OCI-LY7 (cell line): ENCODE measurements at places on chromosomes 3 and 15.

- no peak for DNase-seq
These were observed 36.9 kb downstream of the HACD2 start for GRCh38 chr3:123547881-123548519.

GRCh38 chr15:65331811-65332210 is 27.3 kb downstream of the RNU5B-1 start:
- DNase-seq, result no peak

GRCh38 chr15:68640791-68641331 is 62.1 kb downstream of the CORO2B start:
- no peak for DNase-seq

DNA sequence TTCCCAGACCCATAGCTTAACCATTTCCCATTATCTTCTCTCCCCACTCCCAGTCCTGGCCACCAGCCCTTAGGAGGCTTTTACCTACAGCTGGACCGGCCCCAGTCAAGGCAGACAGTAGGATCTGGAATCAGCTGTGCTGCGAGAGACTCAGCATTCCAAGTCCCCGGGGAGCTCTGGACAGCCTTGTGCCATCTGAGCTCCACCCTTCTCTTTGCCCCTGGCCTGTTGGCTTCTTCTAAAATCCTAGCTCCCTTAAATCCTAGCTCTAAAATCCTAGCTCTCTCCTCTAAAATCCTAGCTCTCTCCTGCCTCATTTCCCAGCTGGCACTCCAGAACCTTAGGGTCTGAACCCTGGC is 21.3 kb downstream of the MEGF11 start:
- DNase-seq, result no peak

DNA sequence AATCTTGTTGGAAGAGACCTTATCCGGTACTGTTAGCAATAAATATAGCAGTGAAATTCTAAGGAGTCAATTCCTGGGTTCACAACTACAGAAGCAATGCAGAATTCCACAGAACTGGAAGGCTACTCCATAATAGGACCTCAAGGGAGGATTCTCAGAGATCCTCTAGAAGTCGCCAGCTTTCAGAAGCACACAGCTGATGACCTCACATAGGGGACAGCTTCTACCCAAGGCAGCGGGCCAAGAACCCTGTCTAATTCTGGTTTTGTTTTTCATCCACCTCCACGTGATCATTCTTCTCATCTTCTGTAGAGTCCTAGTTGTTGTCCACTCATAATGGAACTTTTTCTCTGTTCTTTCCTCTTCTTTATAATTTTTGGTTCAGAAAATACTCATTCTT is 99.4 kb downstream of the ERC2 start:
- no peak for DNase-seq

DNA sequence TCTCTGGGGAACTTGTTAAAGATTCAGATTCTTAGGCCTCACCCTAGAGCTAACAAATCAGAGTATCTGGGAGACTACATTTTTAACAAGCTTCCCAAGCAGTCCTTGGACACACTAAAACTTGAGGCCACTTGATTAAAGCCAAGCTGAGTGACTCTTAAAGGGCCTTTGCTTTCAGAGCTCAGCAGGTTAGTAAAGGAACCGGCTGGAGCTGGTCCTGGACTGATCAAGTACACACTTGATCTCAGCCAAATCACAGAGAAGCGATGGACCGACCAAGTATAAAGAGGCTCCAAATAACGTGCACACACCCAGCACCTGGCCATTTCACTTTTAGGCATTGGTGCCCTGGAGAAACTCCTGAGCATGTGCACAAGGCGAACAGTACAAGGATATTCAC is 12.9 kb upstream of the TM6SF1 start:
- no peak for DNase-seq

- DNase-seq, result no peak
These were observed 215.7 kb upstream of the WNT5A start for GRCh38 chr3:55702822-55703221.

- DNase-seq, result no peak
These were observed 13.7 kb upstream of the CCR3 start for GRCh38 chr3:46228260-46229242.

DNA sequence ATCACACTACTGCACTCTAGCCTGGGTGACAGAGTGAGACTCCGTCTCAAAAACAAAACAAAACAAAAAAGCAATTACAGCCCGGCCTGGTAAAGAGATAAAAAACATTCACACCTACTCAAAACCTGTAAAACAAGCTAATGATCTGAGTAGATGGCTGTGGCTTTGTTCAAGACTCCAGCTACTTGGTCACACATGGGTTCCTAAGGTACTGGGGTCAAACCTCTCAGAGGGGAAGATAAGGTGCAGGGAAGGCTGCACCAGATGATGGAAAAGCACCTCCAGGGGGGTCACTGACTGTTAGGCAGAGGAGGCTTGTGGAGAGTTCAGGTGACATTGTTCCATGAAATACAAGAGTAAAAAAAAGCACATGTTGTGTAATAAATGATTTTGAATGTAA is 450.2 kb upstream of the WNT5A start:
- no peak for DNase-seq

GRCh38 chr3:188362405-188362831 is 208.5 kb downstream of the LPP start:
- no peak for DNase-seq

DNA sequence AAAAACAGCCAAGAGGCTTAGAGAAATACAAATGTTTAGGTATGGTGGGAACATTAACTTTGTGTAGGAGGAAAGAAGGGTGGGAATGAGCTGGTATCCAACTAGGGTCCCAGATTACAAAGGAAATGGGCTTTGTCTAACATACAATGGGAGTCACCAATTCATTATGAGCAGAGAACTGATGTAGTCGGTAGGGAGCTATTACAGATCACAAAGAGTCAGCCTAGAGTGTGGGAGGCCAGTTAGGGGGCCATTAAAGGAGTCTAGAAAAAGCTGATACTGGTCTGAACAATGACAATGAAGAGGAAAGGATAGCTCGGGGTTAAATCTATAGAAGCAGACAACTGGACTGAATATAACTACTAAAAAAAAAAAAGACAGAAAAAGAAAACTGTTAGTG is 15.5 kb downstream of the ANO10 start:
- DNase-seq, result no peak

GRCh38 chr15:101138913-101139880 is 112.7 kb downstream of the CHSY1 start:
- no peak for DNase-seq

GRCh38 chr3:61146010-61146890 is 105.0 kb downstream of the FHIT start:
- DNase-seq, result no peak

- DNase-seq, result no peak
These were observed 39.8 kb downstream of the CGGBP1 start for GRCh38 chr3:88019024-88019423.
